Activated CD4-positive, alpha-beta T cell treated with anti-CD3 and anti-CD28 coated beads, Interleukin-2, amount 50 U/mL, for 24 hours (primary cell): ENCODE measurements at places on chromosomes 2 and 18.
A peak's percentile ranks its signal among the peaks of the same experiment; 100 is the strongest.

DNA sequence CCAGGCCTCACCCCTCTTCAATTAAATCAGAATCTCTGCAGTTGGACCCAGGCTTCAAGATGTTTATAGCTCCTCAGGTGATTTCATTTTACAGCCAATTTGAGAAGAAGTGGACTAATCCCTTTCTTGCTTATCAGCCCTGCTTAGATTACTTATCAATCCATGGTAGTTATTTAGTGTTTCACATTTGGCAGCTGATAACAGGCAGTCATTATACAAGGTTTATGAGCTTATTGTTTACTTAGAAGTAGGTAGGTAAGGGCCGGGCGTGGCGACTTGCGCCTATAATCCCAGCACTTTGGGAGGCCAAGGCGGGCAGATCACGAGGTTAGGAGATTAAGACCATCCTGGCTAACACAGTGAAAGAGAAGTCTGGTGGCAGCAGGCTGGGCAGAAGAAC, 237.5 kb downstream of the CTNNA2 start:
- no peak for DNase-seq

DNA sequence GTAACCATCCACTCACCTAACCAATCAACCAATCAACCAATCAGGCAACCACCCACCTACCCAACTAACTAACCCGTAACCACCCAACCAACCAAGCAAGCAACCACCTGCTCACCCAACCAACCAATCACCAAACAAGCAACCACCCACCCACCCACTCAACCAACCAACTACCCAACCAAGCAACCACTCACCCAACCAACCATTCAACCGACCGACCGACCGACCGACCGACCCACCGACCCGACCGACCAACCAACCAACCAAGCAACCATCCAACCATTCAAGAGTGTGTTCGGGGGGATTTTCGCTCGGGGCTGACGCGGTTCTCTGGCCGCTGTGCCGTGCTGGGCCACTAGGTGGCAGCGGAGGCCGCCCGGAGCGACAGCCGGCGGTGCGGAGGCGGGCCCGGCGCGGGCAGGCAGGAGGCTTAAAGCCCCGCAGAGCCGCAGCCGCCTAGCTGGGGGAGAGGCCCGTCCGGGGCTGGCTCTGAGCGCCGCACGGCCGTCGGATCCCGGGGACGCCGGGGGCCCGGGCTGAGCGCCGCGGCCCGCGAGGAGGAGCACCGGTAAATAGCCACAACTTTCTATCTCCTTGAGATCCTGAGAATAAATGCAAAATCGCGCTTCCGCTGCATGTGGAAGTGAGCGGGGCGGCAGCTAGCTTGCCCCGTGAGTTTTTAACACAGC, at the start of gene MC5R:
TSS of gene MC5R (plus strand) at position 443 of the 689 bp plus-strand sequence. CDS start 1,617 bp downstream, outside the sequence.
- peak; percentile 50 for DNase-seq

DNA sequence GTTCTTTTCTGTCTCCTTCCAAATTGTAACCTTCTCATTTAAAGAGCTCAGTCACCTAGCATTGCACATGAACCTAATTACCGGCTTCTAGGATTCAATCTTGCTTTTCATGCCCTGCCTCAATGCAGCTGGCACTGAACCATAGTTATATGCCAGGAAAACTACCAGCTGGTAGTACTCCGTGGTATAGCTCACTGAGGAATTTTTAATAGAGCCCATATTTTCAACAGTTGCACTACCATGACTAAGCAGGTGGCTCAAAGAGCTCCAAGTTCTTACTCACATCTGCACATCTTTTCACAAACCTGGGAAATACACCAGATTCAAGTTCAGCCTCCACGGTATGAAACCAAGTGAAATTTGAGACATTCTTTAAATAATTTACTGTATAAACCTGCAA, 363.5 kb downstream of the GRB14 start:
- DNase-seq: no peak

- DNase-seq: no peak
Measured at GRCh38 chr2:161165811-161166210, 5.6 kb downstream of the TANK start.

DNA sequence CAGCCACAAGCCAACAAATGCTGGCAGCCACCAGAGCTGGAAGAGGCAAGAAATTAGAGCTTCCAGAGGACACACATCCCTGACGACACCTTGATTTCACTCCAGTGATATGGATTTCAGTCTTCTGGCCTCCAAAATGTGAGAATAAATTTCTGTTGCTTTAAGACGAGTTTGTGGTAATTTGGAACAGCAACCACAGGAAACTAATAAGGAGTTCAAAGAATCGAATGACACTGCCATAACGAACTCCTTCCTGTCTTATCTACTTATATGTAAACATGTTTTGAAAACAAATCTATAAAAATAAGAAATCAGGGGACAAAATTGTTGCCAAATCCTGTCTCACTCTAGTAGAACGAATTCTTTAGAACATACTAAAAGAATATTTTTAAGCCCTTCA, 75.8 kb downstream of the GRB14 start:
- no peak for DNase-seq

- no peak for DNase-seq
Measured at GRCh38 chr18:13635046-13635445, 91.3 kb downstream of the FAM210A start.

DNA sequence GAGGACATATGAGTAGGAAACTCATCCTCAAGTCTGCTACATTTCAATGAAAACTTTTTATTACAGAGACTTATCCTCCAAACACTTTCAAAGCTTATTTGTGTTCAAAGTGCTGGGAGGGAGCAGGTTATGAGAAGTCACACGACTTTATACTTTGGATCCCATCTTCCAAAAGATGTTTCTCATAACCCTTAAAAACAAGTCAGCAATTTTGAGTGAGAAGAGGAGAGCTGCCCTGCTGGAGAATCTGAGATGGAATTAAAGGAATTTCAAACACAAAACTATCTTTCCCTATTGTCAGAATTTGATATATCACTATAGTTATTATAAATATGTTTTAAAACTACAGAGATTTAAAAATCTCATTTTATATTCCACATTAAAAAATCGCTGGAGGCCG, 45.8 kb downstream of the ROCK2 start:
- no peak for DNase-seq
